Brain (organoid and tissue), 16 donors: ENCODE measurements at places on chromosomes 3 and 15.
A peak's percentile ranks its signal among the peaks of the same experiment; 100 is the strongest.

- DNase-seq, result no peak
Observed at GRCh38 chr15:53166684-53167201, 376.6 kb upstream of the ONECUT1 start.

DNA sequence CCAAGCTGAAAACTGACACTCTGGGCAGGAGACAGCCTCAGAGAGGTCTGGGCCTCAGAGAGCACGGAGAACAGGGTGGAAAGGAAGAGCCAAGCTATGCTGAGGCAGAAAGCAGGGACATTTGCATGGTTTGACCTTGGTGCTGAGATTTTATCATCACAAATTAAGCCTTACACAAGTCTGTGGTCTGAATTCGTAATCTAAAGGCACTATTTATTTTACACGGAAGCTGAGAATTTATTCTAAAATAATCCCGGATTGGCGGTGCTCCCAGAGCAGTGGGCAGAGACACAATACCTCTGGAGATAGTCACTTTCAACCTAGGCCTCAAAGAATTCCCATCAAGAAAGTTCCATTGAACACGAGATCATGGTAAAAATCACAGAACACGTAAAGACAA is 47.5 kb downstream of the CFAP92 start:
- DNase-seq, result no peak

GRCh38 chr3:104461431-104461830 is 905.3 kb upstream of the ALCAM start:
- no peak for DNase-seq

DNA sequence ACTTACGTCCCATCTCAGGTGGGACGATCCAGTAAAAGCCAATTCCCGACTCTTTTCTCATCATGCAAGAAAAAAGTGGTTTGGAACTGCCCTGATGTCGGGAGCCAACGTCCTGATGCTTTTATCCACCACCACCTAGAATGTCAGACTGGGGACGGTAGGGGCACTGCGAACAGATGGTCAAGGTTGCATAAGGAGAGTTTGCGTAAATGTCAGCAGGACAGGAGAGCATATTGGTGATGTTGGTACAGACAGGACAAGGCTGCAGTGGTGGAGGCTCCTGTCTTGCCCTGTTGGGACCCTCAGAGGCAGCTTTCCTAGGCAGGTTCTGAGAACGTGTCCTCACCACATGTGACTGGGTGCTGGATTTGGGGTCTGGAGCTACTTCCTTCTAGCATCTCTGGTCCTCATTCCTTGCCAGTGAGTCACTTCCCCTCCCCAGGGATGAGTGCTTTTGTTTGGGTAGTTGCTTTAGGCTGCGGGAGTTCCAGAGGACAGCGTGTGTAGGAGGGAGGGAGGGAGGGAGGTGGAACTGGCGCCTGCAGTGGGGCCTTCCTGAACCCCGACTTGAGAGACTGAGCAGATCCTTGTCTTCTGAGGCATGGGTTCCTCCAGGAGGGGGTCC is 21.0 kb downstream of the THSD4 start:
- no peak for DNase-seq

DNA sequence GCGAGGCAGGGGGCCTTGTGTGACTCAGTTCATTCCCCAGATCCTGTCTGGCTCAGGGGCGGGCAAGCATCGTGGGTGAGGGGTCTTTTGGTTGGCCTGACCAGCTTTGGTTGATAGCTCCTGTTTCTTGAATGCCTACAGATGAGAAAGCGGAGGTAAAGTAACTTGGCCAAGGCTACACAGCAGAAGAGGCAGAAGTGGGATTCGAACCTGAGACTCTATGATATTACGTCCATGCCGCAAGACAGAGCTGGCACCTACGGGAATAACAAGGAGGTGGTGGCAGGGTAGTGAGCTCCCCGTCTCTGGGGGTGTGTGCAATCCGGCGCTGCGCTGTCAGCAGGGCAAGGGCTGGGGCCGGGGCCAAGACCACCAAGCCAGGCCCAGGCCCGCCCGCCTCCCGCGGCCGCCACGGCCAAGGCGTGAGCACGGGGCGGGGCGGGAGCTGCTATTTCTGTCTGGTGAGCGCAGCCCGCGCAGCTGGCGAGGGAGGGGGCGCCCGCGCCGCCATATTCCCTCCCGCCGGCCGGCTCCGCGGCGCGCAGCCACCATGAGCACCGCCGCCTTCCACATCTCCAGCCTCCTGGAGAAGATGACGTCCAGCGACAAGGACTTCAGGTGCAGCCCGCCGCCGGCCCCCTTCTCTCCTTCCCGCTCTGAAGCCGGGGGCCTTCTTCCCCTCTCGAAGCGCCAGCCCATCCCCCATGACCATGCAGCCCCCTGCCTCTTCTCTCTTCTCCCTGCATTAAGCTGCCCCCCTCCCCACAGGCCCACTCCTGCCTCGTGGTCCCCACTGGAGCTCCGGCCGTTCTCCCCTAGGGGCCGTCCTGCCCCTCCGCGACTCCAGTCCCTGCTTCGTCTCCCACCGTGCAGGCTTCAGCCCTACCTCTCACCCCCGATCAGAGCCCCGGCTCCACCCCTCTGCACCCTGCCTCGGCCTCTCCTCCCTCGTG is at the start of gene CAND2:
Gene CAND2 (plus strand): TSS at position 510 of the 953 bp plus-strand sequence. CDS start 41 bp downstream, at position 551.
- peak; percentile 83 for DNase-seq
